ENCODE measurements at places on chromosomes 7 and 10.

- no peak for DNase-seq
These were observed 92.9 kb downstream of the CPED1 start for GRCh38 chr7:121081327-121081936.

DNA sequence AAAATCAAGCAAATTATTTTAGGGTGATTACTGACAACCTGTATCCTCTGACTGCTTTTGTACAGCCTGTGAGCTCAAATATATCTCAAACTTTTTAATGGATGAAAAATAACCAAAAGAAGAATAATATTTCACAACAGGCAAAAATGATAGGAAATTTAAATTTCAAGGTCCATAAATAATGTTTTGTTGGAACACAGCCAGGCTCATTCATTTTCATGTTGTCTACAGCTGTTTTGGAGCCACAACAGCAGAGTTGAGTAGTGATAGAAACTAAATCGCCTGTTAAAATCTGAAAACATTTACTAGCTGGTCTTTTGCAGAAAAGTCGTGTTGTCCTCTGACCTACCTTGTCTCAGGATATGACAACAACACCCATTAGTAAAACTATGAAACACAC lies 75.9 kb downstream of the GLI3 start:
- DNase-seq = no peak

DNA sequence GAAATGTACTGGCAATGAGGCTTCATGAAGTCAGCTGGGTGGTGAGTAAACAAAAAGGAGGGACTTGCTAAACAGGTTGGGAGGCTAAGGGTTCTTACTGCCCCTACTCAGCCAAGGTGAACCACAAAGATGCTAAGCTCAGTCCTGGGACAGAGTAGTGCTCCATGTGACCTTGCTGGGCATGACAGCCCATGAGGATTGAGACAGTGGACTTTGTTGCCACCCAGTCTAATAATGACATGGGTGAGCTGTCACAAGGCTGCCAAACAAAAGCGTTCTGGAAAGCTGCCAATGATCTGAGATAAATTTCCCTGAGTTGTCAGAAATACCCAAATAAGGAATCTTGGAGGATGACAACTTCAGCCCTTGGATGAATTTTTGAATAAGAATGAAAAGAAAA lies 75.2 kb downstream of the CLEC2L start:
- DNase-seq = no peak

DNA sequence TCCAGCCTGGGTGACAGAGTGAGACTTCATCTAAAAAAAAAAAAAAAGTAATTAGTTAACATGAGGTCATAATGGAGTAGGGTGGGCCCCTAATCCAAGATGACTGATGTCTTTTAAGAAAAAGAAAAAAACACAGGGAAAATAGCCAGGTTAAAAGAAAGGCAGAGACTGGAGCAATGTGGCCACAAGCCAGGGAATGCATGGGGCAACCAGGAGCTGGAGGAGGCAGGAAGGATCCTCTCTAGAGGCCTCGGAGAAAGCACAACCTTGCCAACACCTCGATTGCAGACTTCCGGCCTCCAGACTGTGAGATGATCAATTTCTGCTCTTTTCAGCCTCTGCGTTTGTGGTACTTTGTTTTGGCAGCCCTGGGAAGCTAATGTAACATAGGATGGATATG lies 121.5 kb downstream of the ITIH5 start:
- DNase-seq = no peak

GRCh38 chr7:86643561-86644281 lies at the start of gene GRM3:
Gene GRM3 (plus strand): TSS chr7:86643909. CDS start chr7:86765146, 121,237 bp downstream.
- no peak for DNase-seq

Data from activated effector memory CD4-positive, alpha-beta T cell treated with Interleukin-2 at 50 U/mL for 16 hours (primary cell).